ENCODE measurements at places on chromosomes 13 and 19.

- no peak for DNase-seq
These were observed 19.7 kb downstream of the SIPA1L3 start for GRCh38 chr19:37926711-37927110.

DNA sequence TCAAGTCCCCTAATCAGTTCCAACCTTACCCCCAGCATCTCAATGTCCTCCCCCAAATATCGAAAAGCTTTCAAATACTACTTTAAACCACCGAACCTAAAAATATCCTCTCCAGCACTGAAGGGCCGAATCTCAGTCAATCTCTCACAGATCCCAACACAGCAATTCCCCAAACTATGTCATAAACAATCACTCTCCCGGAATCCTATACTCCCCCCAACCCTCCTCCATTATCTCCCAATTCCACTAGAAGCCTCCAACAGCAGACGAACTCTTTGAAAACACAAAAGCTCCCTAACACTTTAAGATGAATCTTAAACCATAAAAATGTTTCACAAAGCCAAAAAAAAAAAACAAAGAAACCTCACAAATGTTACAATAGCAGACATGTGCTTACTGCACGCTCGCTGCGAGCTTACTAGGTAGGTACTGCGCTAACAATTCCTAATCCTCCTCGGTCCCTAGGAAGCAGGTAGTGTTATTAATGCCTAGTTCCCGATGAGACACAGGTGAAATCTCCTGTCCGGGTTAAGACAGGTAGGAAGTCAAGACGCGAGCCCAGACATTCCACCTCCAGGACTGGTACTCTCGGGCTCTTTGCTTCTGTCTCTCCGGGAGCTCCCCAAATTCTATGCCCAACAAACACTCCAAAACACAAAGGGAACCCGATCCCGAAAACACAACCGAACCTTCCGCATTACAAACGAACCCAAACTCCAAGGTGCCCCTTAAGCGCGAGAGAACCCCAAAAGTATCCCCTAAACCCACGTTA is 14.2 kb downstream of the FBXO46 start:
- DNase-seq, result peak; percentile 24

- no peak for DNase-seq
These were observed 309.3 kb downstream of the DCT start for GRCh38 chr13:94170145-94170571.

DNA sequence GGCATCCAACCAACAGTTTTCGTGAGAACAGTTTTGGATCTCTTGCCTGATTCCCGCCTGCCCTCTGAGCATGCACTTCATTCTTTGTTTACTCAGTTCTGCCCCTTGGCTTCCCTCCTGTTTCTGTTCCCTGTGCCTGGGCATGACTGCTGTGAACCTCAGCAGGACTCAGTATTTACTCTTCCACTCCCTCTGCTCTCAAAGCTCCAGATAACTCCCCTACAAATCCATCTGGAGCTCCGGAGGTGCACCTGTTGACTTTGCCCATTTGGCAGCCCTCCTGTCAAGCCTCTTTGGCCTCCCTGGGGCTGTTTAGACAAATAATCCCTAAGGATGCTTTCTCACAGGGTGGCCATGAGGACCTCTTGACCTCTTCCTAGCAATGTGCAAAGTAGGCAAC is 34.2 kb upstream of the ARGLU1 start:
- DNase-seq, result no peak

- peak; percentile 36 for DNase-seq
These were observed 2.2 kb downstream of the NAXD start for GRCh38 chr13:110617321-110618072.

- DNase-seq, result no peak
These were observed 56.0 kb upstream of the FNDC3A start for GRCh38 chr13:48919751-48920150.

DNA sequence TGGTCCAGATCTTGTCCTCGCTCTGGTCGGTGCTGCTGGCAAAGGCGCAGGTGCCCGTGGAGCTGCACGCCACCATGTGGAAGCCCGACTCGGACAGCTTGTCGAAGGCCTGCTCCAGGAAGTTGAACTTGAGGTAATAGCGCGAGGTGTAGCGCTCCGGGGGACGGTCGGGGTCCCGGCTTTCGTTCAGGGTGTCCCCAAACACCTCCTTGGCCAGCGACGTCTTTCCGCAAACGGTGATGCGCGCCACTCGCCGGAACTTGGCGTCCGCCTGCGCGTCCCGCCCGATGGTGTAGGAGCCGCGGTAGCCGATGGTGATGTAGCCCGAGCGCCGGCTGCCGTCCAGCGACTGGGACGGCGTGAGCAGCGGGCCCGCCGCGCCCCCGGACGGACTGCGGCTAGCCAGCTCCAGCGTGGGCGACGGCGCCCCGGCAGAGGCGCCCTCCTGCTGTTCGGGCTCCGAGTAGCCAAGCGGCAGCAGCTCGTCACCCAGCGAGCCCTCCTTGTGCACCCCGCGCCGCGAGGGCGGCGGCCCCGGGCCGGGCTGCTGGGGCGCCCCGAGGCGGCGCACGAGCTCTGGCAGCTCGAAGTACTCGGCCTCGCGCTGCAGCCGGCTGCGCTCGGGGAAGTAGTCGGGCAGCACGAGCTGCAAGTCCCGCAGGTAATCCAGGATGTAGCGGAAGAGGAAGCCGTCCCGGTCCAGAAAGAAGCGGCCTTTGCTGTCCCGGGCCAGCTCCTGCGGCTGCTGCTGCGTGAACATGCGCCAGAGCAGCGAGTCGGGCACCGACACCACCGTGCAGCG is 801 bp downstream of the KCTD12 start:
- DNase-seq, result peak; percentile 66

DNA sequence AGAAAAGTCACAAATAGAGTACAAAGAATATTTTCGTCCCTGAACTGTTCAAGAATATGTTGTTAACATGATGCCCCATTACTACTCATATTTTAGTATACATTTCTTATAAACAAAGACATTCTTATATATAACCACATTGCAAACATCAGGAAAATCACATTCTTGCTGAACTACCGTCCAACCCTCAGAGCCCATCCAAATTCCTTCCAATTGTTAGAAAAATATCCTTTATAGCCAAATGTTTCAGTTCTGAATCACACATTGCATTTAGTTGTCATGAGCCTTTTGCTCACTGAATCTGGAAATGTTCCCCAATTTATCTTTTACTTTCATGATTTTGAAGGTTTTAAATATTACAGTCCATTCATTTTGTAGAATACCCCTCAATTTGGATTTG is 467.8 kb upstream of the ARGLU1 start:
- no peak for DNase-seq

GRCh38 chr13:40272776-40273139 is 393.7 kb downstream of the FOXO1 start:
- DNase-seq, result peak; percentile 77

DNA sequence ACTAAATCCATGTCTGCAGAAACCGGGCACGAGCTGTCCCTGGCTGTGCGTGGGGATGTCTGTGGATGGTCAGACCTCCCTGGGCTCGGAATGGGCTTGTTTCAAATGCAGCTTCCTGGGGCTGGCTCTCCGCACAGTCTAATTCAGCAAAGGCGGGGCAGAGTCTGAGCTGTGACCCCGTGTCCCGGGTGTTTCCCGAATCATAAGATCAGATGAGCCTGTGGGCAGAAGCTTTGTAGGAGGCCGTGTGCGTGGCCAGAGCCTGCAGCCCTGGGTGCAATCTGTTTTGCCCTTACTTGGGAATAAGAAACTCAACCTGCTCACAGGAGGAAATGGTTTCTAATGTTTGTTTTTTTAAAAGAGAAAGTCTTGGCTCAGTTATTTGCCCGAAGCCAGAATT is 13.9 kb upstream of the GNA11 start:
- peak; percentile 74 for DNase-seq

DNA sequence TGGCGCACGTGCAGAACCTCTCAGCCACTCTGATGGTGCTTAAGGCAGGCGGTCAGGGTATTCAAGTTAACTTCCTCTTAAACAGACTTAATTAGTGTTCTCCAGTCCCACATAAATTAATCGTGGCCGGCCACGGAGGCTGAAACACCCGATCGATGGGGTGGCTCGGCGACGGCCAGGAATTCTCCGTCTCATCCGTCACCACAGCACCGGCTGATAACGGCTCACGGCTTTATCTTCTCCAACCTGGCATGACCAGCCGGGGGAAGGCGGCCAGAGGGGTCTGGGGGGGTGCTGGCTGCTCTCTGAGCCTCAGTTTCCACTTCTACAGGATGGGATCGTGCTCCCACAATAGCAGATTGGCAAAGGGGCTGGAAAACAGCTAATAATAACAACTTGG is 32.6 kb upstream of the TCF3 start:
- DNase-seq, result no peak

GRCh38 chr13:51234676-51235075 is 12.5 kb downstream of the FAM124A start:
- no peak for DNase-seq

DNA sequence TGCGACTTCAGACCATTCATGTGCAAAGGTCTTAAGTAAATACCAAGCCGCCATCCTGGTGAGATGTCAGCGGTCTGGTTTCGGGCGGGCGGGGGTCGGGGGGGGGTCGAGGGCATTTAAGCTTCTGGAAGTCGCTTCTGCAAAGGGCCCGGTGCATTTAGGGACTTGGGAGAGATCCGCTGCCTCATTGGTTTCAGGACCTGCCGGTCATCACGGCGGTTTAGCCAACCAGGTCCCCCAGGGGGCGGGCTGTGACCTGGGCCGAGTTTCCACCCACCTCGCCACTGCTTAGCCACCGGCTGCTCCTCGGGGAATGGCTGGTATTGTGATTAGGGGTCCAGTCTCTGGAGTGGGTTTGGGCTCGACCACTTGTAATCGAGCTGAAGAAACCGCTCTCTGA is 7.8 kb downstream of the ANKLE1 start:
- peak; percentile 83 for DNase-seq

DNA sequence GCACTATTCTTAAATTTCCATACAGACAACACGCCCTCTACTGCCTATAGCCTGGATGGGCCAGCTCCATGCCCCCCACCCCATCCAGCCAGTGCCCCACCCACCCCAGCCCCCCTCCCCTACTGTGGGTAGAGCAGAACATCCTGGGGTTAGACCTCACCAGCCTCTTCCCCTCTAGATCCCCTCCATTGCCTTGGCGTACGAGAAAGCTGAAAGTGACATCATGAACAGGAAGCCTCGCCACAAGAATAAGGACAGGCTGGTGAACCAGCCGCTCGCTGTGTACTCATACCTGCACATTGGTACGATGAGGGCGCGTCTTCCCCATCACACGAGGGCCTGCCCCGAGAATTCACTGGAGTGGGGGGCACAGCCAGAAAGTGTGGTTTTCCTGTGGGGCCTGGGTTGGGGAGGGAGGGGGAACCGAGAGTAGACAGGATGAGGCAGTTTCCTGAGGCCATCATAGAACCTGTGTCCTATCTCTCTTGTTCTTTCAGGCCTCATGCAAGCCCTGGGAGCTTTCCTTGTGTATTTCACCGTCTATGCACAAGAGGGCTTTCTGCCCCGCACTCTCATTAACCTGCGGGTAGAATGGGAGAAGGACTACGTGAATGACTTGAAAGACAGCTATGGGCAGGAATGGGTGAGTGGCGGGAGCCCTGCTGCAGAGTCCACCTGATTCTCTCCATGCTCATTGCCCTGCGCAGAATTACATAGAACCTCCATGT is 29.1 kb downstream of the ATP12A start:
- DNase-seq, result no peak

DNA sequence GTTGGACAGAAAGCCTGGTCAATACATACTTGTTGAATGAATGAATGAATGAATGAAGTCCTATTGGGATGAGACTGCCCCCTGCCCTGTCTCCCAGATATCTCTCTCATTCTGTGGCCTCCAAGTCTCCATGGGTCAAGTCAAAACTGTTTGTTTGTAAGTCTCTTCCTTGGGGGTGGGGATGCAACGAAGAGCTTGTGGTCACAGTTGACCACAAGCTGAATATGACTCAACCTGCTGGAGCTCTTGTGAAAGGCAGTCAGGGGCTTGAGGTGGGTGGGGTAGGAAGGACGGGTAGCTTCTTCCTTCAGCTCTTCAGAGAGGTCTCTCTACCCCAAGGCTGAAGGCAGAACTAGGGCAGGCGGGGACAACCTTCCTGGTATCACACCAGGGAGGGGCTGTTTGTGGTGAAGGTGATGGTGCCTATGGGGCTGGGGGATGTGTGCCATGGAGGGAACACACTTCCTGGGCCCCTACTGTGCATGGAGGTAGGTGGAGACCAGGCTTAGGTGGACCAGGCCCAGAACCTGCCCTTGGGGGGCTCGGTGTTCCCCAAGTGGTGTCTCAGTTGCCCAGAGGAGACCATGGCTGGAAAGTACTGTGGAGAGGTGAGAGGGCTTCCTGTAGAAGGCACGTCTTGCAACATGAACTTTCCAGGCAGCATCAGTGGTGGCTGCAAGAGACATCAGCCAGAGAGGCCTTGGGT is 8.0 kb downstream of the MYO1F start:
- DNase-seq, result peak; percentile 92

- no peak for DNase-seq
These were observed 8.5 kb upstream of the ABHD17A start for GRCh38 chr19:1893791-1894190.

GRCh38 chr13:98722958-98723357 is 29.5 kb downstream of the SLC15A1 start:
- DNase-seq, result no peak

DNA sequence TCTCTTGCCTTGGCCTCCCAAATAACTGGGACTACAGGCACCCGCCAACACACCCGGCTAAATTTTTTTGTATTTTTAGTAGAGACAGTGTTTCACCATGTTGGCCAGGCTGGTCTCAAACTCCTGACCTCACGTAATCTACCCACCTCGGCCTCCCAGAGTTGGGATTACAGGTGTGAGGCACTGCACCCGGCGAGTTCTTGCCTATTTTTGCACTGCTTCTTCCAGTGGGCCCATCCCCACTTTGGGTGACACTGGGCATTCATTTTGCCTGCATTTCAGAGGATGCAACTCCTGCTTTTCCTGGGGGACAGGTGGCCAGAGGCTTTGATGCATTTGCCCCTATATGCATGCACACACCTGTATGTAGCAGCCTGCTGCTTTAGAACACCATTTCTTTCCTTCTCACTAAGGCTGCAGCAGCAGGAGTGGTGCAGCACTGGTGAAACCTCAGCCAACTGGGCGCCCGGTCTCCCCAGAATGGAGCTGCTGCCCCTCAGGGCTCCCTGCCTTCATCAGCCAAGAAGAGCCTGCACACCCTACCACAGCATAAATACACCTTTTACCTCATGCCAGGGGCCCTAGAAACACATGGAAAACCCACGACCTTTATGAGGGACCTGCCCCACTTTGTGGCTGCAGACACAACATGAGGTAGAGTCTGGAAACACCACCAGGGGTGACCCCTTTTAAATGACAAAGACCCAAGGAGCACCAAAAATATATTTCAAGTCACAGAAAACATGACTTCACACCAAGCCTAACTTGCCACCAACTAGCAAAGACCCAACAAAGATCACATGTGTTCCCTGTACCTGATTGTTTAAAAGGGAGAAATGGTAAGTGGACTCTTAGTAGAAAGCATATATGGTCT is 36.8 kb upstream of the POP4 start:
- DNase-seq, result no peak

- DNase-seq, result no peak
These were observed 39.4 kb upstream of the RAP2A start for GRCh38 chr13:97394542-97394941.

DNA sequence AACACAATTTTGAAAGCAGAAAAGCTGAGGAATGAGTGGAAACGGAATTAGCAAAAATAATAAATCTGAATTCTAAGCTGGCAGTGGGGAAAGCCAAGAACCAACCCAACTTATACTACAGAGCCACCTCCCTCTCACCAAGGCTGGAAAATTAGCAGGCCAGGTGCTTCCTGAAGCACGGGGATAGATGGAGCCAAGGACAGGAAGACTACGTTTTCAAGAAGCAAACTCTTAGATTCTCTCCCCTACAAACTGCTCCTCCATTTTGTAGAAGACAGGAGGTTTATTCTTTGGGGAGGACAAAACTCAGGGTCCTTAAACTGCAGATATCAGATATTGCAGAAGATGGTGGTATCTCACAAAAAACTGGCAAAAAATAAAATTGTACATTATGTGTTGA is 8.8 kb downstream of the CCDC70 start:
- DNase-seq, result no peak

Measured in Daoy (cell line).